ENCODE measurements at places on chromosomes 2 and 18. TPM values are rescaled to one million over a fixed set of nuclear protein-coding genes. Genes with fewer than 3 reads are reported as not detected.

GRCh38 chr2:217851191-217852020 is 151.4 kb downstream of the TNS1 start:
- DNase-seq: no peak
- H3K27me3 ChIP-seq: peaks cover 2% of the 10 kb centered on the region
- no peaks in the 10 kb centered on the region for H3K4me1 ChIP-seq
- H3K36me3 ChIP-seq: no peaks in the 10 kb centered on the region

DNA sequence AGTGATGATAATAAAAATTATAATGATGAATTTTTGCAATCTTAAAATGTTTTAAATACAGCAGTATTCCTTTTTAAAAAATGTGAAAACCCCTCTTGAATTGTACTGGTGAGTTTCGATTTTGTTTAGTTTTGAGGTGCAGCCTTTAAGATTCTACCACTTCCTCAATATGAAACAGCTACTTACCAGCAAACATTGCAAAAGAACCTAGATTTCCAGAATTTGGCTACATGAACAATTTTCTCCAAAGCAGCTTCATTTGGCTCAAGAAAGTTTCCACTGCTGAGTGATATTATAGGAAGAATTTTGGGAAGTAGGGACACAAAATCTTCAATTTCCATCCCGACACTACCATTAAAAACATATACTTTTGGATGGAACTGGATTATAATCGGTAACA is 12.0 kb downstream of the TCF4 start:
- H3K27ac ChIP-seq: no peak overlapping the region
- no peak overlapping the region for H3K4me3 ChIP-seq
- H3K36me3 ChIP-seq: no peaks in the 10 kb centered on the region
- DNase-seq: no peak

GRCh38 chr2:237592425-237592980 is 2.0 kb upstream of the RAB17 start:
- DNase-seq: no peak
- no peaks in the 10 kb centered on the region for H3K36me3 ChIP-seq
- no peak overlapping the region for H3K4me3 ChIP-seq
- H3K27me3 ChIP-seq: no peaks in the 10 kb centered on the region
- no peak overlapping the region for H3K27ac ChIP-seq
- H3K4me1 ChIP-seq: peaks cover 9% of the 10 kb centered on the region

DNA sequence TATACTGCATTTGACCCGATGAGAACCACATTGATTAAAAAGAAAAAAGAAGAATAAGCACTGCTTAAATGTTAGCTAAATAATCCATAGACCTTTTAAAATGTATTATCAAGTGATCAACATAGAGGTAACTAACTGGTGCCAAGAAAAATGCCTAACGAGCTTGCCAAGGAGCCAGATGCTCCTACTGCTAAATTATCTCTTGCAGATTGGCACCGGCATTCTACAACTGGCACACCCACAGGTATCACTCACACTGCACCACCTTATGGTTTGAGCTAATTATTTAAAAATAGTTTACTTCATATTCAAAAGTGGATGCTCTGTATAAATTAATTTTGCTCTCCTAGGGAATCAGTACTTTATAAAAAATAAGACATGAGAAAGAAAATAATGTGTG is 341.6 kb upstream of the CDH7 start:
- H3K27ac ChIP-seq: no peak overlapping the region
- H3K4me1 ChIP-seq: no peaks in the 10 kb centered on the region
- no peaks in the 10 kb centered on the region for H3K36me3 ChIP-seq
- H3K4me3 ChIP-seq: no peak overlapping the region

GALNT3 gene
- 14.4 TPM for total RNA-seq

CNDP2 gene
- total RNA-seq: 193 TPM

FEV gene
- total RNA-seq: not detected

GRCh38 chr2:238252766-238253630 is 13.2 kb upstream of the HES6 start:
- H3K27me3 ChIP-seq: no peaks in the 10 kb centered on the region
- H3K27ac ChIP-seq: no peak overlapping the region
- DNase-seq: no peak

DNA sequence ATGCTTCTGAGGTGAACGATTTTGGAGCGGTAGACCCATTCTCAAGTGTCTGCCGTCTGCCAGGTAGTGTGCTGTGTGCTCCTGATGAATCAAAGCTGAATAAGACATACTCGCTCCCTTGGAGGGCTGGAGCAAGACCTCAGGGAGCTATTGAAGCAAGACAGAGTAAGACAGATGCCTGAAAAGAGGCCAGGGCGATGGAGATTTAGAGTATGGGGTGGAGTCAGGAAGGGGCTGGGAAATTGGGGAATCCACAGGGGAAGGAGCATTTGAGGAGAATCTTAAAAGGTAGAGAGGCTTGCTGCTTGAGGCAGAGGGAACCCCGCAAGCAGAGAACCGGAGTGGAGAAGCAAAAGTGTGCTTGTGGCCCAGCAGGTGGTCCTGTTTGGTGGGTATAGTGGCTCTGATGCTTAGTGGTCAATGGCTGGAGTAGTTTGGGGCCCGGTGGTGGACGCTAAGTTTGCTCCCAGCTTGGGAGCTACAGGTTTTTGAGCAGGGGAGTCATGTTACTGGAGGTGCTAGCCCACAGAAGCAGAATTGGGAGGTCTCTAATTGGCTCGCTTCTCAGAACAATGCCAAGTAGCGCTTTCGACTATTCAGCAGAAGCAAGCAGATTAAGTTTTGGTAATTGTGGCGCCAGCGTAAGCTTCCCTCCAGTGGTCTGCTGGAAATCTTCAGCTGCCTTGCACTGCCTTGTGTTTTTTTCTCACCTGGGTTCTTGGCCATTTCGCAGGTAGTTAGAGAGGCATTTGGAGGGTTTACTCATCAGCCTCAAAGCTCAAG is 2.0 kb downstream of the CNNM4 start:
- H3K27me3 ChIP-seq: no peaks in the 10 kb centered on the region
- peaks cover 72% of the 10 kb centered on the region for H3K4me1 ChIP-seq
- peak overlapping the region; percentile 81 for H3K4me3 ChIP-seq
- peaks cover 3% of the 10 kb centered on the region for H3K36me3 ChIP-seq
- H3K27ac ChIP-seq: peak overlapping the region; percentile 89

DNA sequence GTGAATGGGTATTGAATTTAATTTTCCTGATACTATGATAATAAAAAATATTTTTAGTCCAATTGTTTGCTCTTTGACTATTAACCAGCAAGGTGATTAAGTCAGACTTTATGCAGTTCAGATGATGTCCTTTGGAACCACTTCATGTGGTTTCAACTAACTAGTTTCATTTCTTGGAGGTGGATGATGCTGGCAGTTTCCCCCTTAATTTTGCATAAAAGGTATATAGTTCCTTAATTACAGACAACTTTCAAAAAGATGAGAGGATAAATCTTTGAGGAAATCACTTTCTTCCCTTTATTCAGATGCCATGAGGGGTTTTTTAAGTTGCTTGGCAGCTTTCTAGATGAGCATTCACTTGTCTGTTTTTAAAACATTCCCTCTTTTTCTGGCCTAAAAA is 223.1 kb downstream of the PHLPP1 start:
- H3K4me3 ChIP-seq: no peak overlapping the region
- H3K27ac ChIP-seq: no peak overlapping the region
- no peaks in the 10 kb centered on the region for H3K27me3 ChIP-seq
- H3K4me1 ChIP-seq: peaks cover 25% of the 10 kb centered on the region

- no peak overlapping the region for H3K4me3 ChIP-seq
- no peaks in the 10 kb centered on the region for H3K36me3 ChIP-seq
- H3K27me3 ChIP-seq: no peaks in the 10 kb centered on the region
Measured at GRCh38 chr2:50975546-50975945, 56.4 kb downstream of the NRXN1 start.

ANKRD62 gene
- not detected for total RNA-seq

DNA sequence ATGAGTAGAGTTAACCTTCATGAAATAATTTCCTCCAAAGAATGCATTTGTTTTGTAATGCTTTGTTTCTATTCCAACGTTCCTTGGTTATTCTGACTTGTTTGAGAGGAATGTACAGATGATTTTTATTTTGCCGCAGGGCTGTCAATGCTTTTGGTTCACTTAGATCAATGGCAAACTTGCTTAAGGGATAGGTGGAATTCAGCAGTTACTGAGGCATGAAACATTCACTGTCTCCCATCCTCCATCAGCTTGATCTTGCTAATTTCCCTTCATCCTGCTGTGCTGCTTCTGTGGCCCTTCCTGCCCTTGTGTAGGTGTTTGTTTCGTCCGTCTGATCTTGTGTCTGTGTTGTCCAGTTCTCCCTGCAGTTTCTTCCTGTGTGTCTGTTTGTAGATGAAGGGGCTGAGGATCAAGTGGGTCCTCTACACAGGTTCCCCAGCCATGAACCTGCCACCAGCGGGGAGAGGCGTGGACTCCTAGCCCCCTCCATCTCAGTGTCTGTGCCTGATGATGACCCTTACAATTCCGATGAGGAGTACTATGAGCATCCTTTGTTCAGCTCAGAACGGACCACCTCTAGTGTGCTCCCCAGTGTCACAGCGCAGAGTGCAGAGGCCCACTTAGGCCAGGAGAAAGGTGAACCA is 84.2 kb upstream of the UNC80 start:
- no peak overlapping the region for H3K4me3 ChIP-seq
- no peaks in the 10 kb centered on the region for H3K27me3 ChIP-seq
- H3K36me3 ChIP-seq: no peaks in the 10 kb centered on the region
- no peaks in the 10 kb centered on the region for H3K4me1 ChIP-seq
- no peak overlapping the region for H3K27ac ChIP-seq

DNA sequence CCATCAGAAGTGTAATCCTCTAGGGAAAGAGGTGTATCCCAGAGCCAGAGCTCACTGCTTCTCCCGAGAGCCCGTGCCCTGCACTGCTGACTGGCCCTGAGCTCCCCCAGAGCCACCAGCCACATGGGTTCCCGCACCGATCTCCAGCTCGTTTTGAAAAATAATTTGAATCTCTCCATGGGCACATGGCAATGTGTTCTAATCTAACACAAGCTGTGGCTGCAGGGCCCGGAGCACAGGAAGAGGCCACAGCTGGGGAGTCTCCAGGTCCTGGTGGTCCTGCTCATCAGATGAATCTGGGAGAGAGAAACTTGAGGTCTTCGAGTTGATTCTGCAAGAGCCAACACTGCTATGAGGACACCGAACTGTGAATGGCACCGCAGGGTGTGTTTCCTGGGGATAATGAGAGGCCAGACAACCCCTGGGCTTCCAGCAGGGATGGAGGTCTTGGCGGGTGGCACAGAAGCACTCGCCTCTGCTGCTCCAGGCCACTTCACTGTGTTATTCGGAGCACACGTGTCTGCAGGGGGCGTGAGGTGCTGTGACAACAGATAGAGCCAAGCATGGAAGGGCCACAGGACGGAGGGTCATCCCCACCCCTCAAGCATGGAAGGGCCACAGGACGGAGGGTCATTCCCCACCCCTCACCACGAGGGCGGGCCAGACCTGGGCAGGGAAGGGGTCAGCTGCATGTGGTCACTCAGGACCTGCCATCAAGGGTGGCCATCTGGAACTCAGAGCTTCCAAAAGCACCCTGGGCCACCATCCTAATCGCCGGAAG is 196.8 kb downstream of the NDUFA10 start:
- H3K27me3 ChIP-seq: no peaks in the 10 kb centered on the region
- no peak for DNase-seq
- no peak overlapping the region for H3K4me3 ChIP-seq
- no peaks in the 10 kb centered on the region for H3K4me1 ChIP-seq

GRCh38 chr2:219448099-219448775 is 13.6 kb downstream of the SPEG start:
- no peaks in the 10 kb centered on the region for H3K4me1 ChIP-seq
- no peak for DNase-seq
- H3K27ac ChIP-seq: no peak overlapping the region

DNA sequence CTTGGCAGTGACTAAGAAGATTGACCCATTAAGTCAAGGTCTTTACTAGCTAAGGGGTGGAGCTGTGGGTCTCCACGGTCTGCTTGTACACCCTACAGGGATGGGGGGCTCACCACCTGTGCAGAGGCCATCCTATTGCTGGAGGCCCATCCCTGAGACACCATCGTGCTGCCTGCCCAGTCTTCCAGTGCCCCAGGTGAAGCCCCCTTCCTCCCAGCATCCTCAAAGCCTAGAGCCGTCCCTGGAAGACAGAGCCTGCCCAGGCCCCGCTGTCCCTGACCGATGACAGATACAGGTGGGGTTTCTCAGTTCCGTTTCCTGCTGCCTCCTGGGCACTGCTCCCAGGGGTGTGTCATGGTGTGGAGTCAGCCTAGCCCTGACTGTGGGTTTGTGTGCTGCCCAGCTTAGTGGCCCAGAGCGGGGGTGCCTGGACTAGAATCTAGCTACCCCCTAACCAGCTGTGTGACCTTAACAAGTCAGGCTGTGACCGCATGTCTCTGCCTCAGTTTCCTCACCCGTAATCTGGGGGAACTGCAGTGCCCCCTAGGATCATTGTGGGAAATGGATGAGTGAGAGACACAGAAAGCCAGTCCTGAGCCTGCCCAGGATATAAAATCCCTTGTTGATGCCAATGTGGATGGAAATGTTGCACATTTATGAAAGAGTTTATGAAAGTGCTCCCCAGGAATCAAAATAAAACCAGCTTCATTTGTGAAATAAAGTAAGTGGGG is 2.0 kb downstream of the OTOS start:
- H3K4me3 ChIP-seq: no peak overlapping the region
- no peak for DNase-seq
- H3K36me3 ChIP-seq: peaks cover 6% of the 10 kb centered on the region
- no peak overlapping the region for H3K27ac ChIP-seq
- peaks cover 27% of the 10 kb centered on the region for H3K4me1 ChIP-seq

- peaks cover 10% of the 10 kb centered on the region for H3K27me3 ChIP-seq
- H3K36me3 ChIP-seq: no peaks in the 10 kb centered on the region
- H3K27ac ChIP-seq: no peak overlapping the region
- H3K4me3 ChIP-seq: no peak overlapping the region
- no peaks in the 10 kb centered on the region for H3K4me1 ChIP-seq
Measured at GRCh38 chr2:224219781-224220180, 180.7 kb upstream of the SERPINE2 start.

DNA sequence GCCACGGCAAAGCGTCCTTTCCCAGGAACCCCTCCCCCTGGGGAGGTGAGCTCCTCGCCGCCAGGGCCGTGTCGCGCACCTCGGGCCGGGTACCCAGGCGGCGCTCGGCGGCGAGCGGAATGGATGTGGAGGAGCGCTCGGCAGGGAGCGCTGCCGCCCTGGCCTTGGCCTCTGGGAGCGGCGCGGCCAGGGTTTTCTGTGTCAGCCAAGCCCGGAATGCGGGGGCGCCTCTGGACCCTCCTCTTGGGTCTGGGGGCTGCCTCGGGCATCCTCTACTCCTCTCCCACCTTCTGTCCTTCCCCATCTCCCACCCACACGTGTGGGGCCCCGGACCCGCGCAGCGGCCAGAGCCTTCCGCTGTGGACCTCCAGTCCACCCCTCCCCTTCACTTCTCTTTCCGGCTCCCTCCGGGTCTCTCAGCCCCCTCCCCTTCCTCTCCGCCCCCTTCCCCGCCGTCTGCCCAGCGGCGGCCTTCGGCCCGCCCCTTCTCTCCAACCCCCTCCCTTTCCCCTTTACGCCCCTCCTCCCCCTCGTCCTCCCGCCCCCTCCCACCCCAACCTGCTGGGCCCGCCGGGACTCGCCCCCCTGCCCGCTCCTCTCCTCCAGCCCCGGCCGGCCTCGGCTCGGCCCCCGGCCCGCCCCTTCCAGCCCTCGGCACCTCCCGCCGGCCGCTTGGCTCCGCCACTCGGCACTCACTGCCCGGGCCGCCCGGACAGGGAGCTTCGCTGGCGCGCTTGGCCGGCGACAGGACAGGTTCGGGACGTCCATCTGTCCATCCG is at the start of gene MERTK:
Gene MERTK, plus strand, starts transcription at position 684 of the 779 bp plus-strand sequence. CDS start 129 bp downstream, outside the sequence.
- DNase-seq: peak; percentile 55
- H3K27ac ChIP-seq: no peak within 1 kb of the TSS
- peak within 1 kb of the TSS; percentile 80 for H3K4me3 ChIP-seq
- peaks cover 33% of the 10 kb centered on the region for H3K27me3 ChIP-seq
- H3K4me1 ChIP-seq: peaks cover 13% of the 10 kb centered on the region

- H3K27ac ChIP-seq: no peak overlapping the region
- H3K27me3 ChIP-seq: no peaks in the 10 kb centered on the region
- DNase-seq: no peak
Measured at GRCh38 chr2:43269074-43269572, 42.7 kb upstream of the ZFP36L2 start.

- no peak for DNase-seq
- H3K4me3 ChIP-seq: peak overlapping the region; percentile 33
- H3K27me3 ChIP-seq: peaks cover 1% of the 10 kb centered on the region
- H3K27ac ChIP-seq: peak overlapping the region; percentile 19
Measured at GRCh38 chr2:119647440-119648169, 31.4 kb upstream of the TMEM177 start.

Data from activated B cell treated with CpG ODN at 0.5 μM for 24 hours (primary cell).